Tibial nerve (tissue), 4 donors: ENCODE measurements at places on chromosomes 12 and 14. TPM values are rescaled to one million over a fixed set of nuclear protein-coding genes. Genes with fewer than 3 reads are reported as not detected.

DNA sequence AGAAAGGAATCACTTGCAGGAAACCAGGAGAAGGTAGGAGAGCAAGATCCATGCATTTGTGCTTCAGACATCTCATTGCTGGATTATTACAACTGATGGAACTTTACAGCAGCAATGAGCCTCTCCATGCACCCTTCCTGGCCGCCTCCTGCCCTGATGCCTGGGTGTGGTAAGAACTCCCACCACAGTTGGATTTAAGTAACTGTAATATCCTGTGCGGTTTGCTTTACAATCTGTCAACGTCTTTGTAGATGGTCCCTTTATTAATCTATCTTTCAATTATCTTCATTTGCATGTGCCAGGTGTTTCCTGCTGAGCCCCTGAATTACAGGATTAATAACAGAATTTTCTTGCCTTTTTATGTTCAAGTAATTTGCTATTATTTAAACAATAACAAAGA, 1300.5 kb upstream of the TMEM132C start:
- no peak for DNase-seq
- H3K27ac ChIP-seq: no peak overlapping the region
- H3K36me3 ChIP-seq: no peaks in the 10 kb centered on the region
- no peak overlapping the region for H3K4me3 ChIP-seq

DNA sequence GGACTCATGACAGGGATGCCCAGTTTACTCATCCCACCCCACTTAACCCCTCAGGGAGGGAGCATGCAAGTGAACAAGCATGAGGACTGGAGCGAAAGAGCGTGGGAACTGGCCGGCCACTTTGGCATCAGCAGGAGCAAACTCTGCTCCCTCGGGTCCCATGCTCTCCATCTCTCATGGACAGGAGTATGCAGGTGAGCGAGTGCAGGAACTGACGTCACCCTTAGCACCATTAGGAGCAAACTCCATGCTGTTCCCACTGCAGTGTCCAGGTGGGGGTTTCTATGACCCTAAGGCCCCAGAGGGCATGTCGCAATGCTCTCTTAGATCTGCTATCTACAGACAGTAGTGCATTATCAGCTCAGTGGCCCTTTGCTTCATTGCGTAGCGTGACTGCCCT, 821.8 kb upstream of the LRFN5 start:
- no peaks in the 10 kb centered on the region for H3K4me1 ChIP-seq
- H3K4me3 ChIP-seq: no peak overlapping the region

DNA sequence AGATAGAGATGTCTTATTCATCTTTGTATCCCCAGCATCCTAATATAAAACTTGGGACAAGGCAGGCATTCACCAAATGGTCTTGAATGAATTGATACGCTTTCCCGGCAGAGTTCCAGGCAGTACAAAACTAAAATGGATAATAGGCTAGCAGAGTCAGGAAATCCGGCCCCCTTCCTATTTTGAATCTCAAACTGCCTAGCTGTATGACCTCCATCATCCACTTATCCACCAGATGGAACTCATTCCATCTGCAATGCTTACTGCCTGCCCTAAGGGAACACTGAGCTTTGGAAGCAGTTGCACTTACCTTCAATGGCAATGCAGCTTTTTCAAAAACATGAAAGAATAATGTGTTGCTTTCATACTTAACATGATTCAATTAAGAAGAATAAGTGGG, 43.4 kb downstream of the BDKRB1 start:
- H3K27me3 ChIP-seq: no peaks in the 10 kb centered on the region
- H3K36me3 ChIP-seq: no peaks in the 10 kb centered on the region
- H3K4me3 ChIP-seq: no peak overlapping the region
- no peak overlapping the region for H3K27ac ChIP-seq
- H3K4me1 ChIP-seq: no peaks in the 10 kb centered on the region

- DNase-seq: no peak
- no peaks in the 10 kb centered on the region for H3K27me3 ChIP-seq
- no peak overlapping the region for H3K27ac ChIP-seq
Measured at GRCh38 chr12:70645494-70646317, 8.5 kb upstream of the PTPRB start.

The OTOGL gene
- total RNA-seq: 0.21 TPM

The JKAMP gene
- 47.7 TPM for total RNA-seq

DNA sequence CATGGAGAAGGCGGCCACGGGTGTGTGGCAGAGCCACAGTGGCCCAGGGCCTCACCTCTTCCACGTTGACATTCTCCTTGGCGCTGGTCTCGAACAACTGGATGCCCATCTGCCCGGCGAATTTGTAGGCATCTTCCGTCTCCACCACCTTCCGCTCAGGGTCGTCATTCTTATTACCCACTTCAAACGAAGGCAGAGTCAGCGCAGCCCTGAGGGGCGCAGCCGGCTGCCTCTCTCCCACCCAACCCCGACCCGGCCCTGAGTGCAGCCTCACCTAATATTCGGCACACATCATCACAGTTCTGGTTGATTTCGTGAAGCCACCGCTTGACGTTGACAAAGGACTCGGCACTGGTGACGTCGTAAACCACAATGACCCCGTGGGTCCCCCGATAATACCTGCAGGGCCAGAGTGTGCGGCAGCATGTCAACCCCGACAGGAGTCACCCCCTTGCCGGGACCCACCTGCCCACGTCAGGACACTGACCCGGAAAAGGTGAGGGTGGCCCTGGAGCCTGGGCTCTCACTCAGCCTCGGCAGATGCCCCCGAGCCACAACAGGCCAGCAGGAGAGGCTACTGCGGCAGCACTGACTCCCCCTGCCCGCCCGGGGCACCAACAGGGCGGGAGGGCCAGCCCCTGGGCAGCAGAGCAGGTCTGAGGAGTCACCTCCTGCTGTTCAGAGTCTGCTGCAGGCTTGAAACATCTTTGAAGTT, 17.6 kb downstream of the RAB35 start:
- H3K27ac ChIP-seq: no peak overlapping the region
- peaks cover 35% of the 10 kb centered on the region for H3K4me1 ChIP-seq
- peaks cover 11% of the 10 kb centered on the region for H3K36me3 ChIP-seq

DNA sequence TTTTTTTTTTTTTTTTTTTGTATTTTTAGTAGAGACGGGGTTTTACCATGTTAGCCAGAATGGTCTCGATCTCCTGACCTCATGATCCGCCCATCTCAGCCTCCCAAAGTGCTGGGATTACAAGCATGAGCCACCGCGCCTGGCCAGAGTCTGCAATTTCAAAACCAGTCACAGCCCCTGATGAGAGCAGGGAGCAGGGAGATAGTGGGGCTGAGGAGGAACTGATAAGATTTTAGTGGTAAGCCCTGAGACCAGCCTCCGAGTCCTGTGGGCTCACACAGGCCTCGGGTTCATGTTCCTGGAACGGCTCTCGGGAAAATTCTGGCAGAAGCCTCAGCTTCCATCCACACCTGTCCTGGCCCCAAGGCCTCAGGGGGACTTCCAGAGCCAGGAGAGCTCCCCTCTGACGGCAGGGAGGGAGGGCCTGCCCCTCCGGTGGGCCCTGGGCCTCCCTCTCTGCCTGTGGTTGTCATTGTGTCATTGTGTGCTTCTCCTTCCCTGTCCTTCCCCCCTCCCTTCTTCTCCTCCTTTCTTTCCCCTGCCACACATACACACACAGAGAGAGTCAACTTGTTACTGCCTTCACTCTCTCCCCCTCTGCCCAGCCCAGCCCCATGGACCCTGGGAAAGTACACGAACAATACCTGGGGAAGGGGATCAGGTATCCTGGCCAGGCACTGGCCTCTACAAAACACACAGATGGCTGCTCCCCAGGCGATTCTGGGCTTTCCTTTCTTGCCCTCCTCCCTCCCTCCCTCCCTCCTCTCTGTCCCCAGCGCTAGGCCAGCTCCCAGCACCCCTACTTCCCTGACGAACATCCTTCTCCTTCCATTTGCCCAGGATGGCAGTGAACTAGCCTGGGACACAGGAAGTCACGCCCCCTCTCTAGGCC, 294.1 kb downstream of the DPF3 start:
- H3K27ac ChIP-seq: no peak overlapping the region
- H3K27me3 ChIP-seq: no peaks in the 10 kb centered on the region
- no peak overlapping the region for H3K4me3 ChIP-seq
- no peaks in the 10 kb centered on the region for H3K36me3 ChIP-seq
- no peak for DNase-seq

DNA sequence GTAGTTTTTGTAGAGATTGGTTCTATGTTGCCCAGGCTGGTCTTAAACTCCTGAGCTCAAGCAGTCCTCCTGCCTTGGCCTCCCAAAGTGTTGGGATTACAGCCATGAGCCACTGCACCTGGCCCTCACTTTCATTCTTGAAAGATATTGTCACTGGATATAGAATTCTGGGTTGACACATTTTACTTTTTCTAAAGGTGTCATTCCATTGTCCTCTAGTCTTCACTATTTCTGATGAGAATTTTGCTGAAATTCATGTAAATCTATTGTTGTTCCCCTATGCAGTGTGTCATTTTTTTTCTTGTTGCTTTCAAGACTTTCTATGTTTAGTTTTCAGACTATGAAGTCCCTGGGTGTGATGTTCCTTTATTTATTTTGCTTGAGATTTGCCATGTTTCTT, 29.2 kb downstream of the ACADS start:
- H3K27ac ChIP-seq: no peak overlapping the region
- H3K4me1 ChIP-seq: no peaks in the 10 kb centered on the region
- H3K4me3 ChIP-seq: no peak overlapping the region
- no peak for DNase-seq

DNA sequence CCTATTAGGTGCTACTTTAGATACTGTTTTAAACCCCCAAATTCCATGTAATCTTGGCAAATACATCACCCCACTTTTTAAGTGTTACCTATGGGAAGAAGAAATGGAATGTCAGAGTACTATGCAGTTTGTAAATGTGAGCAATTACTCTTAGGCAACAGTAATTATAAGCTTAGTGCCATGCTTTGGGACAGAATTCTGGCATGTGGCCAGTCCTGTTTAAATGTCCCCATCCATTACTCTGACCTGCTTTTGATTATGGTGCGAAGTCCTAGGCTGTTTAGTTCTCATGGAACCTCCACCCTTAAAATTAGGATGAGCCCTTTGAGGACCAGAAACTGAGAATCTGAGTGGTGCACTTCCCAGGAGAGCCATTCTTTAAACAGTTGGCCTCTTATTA, 321.4 kb upstream of the RGS6 start:
- no peak for DNase-seq
- H3K36me3 ChIP-seq: no peaks in the 10 kb centered on the region
- H3K27ac ChIP-seq: no peak overlapping the region
- H3K27me3 ChIP-seq: no peaks in the 10 kb centered on the region
- no peak overlapping the region for H3K4me3 ChIP-seq

DNA sequence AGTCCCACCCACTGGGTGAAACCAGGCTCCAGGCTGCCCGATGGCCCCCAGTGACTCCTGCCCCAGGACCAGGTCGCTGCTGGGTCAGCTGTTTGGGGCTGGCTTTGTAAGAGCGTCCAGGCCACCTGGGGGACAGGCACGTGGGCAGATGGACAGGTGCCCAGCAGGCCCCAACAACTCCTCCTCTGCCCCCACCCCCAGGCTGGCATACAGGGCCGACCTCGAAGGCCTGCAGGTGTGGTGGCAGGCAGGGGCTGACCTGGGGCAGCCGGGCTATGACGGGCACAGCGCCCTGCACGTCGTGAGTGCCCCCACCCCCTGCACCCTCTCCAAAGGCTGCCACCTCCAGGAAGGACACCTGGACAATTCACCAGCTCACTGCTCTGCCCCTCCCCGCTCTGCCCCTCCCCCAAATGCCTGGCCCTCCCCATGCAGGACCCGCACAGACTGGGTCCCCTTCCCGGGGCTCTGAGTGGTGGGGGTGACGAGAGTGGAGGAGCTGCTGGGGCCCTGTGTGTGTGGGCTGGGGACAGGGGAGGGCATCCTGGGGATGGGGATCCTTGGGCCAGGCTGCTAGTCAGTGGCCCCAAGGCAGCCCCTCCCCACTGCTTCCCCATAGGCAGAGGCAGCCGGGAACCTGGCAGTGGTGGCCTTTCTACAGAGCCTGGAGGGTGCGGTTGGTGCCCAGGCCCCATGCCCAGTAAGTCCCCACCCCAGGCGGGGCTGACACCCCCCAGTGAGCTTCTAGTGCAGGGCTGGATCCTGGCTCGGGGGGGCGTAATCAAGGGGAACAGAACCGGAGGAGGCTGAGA, 26.0 kb downstream of the ASPG start:
- H3K27ac ChIP-seq: no peak overlapping the region
- H3K36me3 ChIP-seq: no peaks in the 10 kb centered on the region
- H3K27me3 ChIP-seq: no peaks in the 10 kb centered on the region
- peaks cover 6% of the 10 kb centered on the region for H3K4me1 ChIP-seq

The SERPINA4 gene
- not detected for total RNA-seq

- no peak for DNase-seq
- H3K4me1 ChIP-seq: no peaks in the 10 kb centered on the region
- H3K36me3 ChIP-seq: no peaks in the 10 kb centered on the region
- H3K27me3 ChIP-seq: no peaks in the 10 kb centered on the region
- H3K27ac ChIP-seq: peak overlapping the region; percentile 70
Measured at GRCh38 chr12:88947486-88948043, 367.3 kb upstream of the KITLG start.

The AQP6 gene
- total RNA-seq: not detected

- no peak for DNase-seq
- H3K27me3 ChIP-seq: no peaks in the 10 kb centered on the region
- H3K4me1 ChIP-seq: no peaks in the 10 kb centered on the region
Measured at GRCh38 chr14:72169521-72169920, 237.3 kb downstream of the RGS6 start.

DNA sequence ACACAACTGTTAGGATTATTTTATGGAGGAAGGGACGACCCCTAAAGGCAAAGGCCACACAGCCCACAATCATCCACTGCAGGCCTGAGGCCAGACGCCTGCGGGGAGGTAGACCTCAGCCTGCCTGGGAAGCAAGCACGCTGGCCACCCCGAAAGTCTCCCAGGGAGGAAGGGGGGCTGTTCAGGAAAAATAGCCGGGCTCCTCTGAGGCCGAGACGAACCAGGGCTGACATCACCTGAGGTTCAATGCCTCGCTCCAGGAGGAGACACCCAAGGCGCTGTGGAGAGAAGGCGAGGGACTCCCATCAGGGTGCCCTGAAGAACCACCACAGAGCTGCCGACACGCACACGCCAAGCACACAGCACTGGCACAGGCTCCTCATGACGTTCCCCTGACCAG, 127.4 kb downstream of the PIWIL1 start:
- no peak overlapping the region for H3K27ac ChIP-seq
- H3K27me3 ChIP-seq: no peaks in the 10 kb centered on the region
- H3K36me3 ChIP-seq: no peaks in the 10 kb centered on the region
- no peak overlapping the region for H3K4me3 ChIP-seq
- H3K4me1 ChIP-seq: no peaks in the 10 kb centered on the region

DNA sequence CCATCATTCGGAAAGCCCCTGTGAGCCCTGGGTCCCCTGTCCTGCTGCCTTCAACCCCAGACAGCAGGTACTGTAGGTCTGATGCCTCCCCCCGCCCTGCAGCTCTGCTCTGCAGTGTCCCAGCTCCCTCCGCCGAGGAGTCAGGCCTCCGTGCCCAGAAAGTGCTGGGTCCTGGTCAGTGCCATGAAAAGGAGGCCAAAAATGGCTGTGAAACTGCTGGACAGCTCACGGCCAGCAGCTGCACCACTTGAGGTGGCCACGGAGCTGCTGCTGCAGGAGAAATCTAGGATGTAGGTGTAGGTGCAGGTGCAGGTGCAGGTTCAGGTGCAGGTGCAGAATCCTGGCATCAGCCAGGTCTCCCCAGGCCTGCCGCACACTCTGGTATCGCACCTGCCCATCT, 196.1 kb downstream of the SLC15A4 start:
- no peaks in the 10 kb centered on the region for H3K27me3 ChIP-seq
- no peak overlapping the region for H3K4me3 ChIP-seq
- H3K36me3 ChIP-seq: no peaks in the 10 kb centered on the region

- H3K4me1 ChIP-seq: no peaks in the 10 kb centered on the region
- no peaks in the 10 kb centered on the region for H3K36me3 ChIP-seq
- H3K4me3 ChIP-seq: no peak overlapping the region
Measured at GRCh38 chr14:78823035-78823434, 652.9 kb downstream of the NRXN3 start.

GRCh38 chr14:72907886-72908285, 14.0 kb upstream of the DPF3 start:
- H3K27me3 ChIP-seq: peaks cover 7% of the 10 kb centered on the region
- H3K4me3 ChIP-seq: no peak overlapping the region
- H3K4me1 ChIP-seq: no peaks in the 10 kb centered on the region
- no peak overlapping the region for H3K27ac ChIP-seq
- no peak for DNase-seq
- H3K36me3 ChIP-seq: no peaks in the 10 kb centered on the region
